ENCODE measurements at places on chromosomes 13 and 19.

GRCh38 chr19:406135-406781 is 2.7 kb downstream of the C2CD4C start:
- DNase-seq = no peak

GRCh38 chr13:85638265-85638664 is 161.0 kb downstream of the SLITRK6 start:
- no peak for DNase-seq

DNA sequence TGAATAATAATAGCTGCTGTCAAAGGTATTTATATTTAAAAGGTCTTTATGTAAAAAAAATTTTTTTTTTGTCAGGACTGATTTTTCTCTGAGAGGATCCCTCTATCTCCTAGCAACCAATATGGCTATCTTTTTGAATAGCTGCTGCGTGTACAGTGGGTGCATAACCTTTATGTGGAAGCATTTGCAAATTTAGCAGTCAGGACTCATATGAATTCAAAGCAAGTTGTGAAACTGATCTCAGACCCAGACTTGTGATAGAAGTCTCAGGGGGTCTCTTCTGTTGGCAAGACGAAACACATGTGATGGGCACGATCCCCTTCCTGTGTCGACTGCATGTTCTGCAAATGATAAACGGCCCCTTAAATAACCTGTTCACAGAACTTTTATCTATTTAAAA is 114.1 kb upstream of the ARGLU1 start:
- DNase-seq = no peak

DNA sequence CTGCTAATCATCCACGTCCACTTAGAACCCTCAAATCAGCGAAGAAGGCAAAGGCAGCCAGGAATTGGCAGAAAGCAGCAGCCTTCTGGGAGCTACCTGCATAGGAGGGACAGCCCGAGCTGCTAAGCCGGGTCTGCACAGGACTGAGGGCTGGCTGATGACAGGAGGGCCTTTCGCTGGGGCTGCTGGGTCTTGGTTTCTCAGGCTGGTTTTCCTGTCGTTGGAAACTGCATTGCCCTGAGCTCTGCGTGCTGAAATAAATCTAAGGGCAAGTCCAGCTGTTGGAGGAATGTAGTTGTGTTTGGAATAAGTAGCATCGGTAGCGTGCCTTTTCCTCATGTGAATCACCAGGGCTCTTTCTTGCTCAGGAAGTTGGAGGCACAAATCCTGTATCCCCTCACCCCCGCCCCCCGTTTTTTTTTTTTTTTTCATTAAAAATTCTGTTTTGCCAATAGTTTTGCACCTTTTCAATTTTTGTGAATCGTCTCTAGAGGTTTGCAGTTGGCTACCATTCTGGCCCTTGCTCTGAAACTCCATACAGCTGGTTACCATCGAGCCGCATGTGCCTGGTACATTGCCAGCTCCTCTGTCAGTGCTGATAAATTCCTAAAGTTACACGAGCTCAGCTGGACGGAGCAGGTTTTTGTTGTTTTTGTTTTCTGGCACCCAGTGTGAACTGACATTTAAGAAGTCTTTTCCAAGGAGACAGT is 193.9 kb upstream of the RNF113B start:
- DNase-seq = no peak

DNA sequence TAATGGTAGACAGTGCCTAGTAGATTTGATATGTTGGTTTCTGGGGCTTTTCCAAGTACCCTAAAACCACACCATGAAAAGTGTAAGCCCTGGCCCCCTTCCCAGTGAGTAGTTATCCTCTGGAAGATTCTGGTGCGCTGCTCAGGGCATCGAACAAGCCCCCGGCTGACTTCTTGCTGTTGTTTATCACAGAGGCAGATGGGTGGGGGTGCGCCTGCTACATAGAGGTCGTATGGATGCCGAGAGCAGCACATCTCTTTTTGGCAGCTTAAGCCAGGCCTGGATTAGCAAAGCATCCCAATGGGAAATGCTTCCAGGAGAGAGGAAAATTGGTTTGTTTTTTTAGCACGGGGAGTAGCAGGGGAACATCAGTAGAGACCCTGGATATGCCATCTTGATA is 26.3 kb upstream of the SPATA13 start:
- no peak for DNase-seq

GRCh38 chr13:30038884-30039283 is 188.5 kb upstream of the UBL3 start:
- no peak for DNase-seq

DNA sequence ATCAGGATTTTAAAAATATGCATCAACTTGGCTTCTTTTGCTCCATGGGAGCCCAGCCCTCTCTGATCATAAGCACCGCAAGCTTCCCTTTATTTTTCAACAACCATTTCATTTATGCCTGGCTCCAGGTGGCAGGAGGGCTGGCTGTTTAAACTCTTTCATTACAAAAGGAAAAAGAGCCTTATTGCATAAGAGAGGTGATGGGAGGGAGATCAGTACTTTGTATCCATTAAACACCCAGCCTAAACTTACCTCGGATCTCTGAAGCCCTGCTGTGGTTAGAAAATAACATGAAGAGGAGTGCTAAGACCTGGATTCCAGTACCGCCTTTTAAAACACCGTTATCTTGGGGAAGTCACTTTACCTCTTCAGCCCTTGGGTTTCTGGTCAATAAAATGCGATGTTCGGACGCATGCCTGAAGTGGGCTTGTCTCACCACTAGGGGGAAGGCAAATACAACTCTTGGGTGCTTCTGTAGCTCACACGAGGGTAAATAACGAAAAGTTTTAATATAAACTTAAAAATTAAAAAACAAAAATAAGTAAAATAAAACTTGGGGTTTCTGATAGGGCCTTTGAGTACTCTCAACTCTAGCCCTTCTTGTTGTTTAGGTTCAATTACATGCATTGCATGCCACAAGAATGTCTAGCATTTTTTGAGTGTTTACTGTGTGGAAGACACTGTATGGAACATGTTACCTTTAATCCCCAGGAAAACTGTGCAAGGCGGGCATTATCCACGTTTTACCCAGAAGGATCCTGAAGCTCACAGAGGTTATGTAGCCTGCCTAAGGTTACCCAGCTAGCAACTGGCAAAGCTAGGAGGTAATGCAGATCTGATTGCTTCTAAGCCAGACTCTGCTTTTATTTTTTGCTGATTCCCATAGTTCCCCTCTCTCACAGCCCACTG is 240.3 kb downstream of the LMO7 start:
- DNase-seq = peak; percentile 20

Measured in NCI-H2029 treated with DMSO at 0.1 percent for 48 hours (cell line).